ENCODE measurements at places on chromosomes 2 and 18.

DNA sequence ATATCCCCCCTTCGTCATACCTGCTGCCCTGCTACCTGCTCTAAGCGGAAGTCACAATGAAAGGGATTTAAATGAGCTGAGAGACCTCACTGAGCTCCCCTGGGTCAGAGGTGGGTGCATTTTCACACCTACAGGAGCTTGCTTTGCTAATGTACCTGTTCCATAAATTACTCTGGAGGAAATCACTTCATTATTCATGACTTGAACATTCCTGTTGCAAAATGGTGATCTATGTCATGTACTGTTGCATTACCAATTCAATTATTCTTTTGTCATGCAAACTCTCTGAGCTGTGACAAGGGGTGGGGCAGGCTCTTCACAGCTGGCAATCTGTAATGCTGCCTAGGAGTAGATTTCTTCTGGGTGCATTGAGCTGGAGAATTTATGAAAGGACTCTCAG is 761.3 kb downstream of the TSN start:
- no peak for DNase-seq

DNA sequence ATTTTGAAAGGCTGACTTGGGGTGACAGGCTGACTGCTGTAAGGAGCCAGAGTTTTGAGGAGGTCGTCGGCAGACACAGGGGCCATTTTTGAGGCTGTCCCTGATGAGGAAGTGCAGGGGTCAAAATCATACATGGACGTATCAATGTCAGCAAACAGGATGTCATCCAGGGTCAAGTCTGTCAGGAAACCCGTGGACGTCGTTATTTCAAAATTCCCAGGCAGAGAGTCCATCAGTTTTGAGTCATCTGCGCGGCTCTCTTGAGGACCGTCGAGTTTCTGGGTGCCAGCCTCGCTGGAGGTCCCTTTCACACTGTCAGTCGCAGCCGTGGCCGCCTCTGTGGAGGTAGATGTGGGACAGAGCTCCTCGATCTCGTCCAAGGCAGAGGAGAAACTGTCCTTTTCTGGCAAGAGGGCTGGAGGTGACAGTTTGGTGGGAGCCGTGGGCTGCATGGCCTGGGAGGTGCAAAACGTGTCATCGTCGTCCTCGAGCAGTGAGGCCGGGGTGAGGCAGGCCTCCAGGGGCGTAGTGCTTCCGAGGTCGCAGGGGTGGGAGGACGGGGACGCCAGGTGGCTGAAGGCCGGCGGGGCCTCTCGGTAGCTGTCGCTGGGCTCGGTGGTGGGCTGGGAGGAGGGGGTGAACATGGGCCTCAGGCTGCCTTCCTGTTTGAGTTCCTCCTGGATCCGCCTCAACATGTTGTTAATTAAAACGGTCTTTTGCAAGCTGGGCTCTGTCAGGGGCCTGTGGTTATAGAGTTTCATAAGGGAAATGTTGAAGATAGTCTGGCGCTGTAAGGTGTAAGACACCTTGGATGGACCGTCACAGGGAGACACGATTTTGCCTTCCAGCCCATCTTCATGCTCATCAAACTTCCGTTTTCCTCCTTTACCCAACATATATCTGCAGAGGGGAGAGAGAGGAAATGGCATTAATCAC is 17.5 kb downstream of the SERTAD2 start:
- no peak for DNase-seq

DNA sequence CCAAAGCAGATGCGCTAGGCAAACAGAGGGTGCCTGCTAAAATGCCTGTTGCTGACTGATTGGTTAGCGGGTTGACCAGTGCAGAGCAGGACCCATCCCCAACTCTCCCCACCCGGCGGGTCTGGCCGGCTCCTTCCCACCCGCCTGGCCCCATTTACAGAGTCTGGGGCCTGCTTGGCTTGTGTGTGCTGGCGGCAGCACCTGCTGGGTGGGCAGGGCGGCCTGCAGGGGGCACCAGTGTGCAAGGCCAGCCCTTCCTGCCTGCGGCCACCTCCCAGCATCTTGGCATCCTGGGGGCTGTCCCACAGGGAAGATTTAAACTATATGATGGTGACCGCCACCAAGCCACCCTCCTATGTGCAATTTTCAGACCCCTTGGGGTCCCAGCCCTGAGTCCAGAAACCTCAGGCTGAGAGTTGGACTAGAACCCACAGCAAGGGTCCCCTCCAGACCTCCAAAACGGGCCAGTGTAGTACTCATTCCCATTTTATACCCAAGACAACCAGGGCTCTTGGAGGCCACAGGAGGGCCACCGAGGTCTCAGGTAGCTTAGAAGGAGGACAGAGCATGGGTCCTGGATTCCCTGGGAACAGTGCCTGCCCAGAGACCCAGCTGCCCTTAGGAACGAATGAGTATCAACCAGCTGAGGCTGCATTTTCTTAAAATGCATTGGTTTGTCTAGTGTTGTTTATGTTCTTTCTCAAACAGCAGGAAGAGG is 173.6 kb downstream of the SMAD7 start:
- peak; percentile 70 for DNase-seq

DNA sequence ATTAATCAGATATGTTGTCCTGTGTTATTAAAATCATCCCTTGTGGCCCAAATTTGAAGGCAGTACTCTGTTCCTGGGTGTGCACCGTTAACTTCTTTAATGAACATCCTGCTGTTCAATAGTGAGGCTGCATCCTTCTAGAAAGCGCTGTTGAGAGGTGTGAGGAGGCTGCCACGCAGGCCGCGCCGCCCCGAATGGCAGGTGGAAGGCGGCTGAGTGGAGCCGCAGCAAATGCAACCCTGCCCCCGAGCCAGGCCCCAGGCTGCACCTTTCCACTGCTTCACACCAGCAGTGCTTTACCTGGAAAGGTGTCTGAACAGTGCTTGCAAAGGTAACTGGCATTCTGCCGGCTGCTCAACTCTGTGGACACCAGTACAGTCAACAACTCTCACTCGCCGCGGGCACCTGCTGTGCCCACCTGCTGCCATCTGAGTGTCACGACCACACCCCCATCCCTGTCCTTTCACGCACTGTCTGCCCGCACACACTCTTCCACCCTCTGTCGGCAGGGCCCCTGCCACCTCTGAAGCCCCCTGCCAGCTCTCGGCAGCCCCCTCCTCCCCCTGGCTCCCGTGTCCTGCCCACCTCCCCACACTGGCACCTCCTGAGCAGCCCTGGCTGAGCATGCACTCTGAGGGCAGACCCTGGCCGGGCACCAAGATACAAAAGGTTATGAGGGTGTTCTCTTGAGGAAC is 70.9 kb downstream of the ODC1 start:
- no peak for DNase-seq

- no peak for DNase-seq
Observed at GRCh38 chr2:56133931-56134629, 49.7 kb upstream of the CCDC85A start.

GRCh38 chr2:135839713-135840112 is 2.7 kb upstream of the LCT start:
- DNase-seq: no peak

- no peak for DNase-seq
Observed at GRCh38 chr18:51479736-51480135, 282.3 kb upstream of the MEX3C start.

GRCh38 chr2:155665704-155666103 is 666.8 kb downstream of the NR4A2 start:
- DNase-seq: no peak

GRCh38 chr2:211816754-211817153 is 721.8 kb downstream of the ERBB4 start:
- no peak for DNase-seq

DNA sequence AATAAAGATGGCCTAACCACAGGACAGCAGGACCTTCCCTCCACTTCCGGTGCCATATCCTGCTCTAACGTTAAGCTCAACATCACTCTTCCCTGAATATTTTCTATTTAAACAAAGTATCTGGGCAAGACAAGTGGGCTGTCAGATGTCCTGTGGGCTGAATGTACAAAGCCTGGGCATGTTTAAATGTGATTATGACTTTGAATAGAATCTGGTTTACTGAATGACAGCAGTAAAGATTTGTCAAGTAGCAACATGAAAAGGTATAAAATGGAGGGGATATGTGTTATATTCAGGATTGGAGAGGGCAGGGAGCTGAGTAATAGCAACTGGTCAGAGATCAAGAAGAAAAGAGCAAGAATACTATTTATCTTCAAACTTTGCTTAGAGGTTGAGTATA is 540.9 kb downstream of the NRXN1 start:
- no peak for DNase-seq

DNA sequence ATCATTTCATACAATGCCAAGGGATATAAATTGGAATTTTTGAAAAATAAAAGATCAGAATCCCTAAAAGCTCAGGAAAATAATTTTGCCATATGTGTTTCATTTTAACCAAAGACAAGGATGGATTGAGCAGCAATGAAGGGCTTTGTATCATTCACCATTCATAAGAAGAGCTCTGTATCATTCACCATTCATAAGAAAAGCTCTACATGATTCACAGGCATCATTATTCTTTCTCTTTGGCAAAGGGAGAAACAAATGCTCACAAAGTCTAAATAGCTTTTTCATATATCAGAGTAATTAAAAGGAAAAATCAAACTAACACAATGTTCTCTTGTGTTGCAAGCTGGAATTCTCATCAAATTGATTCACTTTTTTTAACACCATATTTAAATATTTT is 169.1 kb upstream of the MC4R start:
- no peak for DNase-seq

- no peak for DNase-seq
Observed at GRCh38 chr2:178295115-178295514, 100.8 kb downstream of the OSBPL6 start.

DNA sequence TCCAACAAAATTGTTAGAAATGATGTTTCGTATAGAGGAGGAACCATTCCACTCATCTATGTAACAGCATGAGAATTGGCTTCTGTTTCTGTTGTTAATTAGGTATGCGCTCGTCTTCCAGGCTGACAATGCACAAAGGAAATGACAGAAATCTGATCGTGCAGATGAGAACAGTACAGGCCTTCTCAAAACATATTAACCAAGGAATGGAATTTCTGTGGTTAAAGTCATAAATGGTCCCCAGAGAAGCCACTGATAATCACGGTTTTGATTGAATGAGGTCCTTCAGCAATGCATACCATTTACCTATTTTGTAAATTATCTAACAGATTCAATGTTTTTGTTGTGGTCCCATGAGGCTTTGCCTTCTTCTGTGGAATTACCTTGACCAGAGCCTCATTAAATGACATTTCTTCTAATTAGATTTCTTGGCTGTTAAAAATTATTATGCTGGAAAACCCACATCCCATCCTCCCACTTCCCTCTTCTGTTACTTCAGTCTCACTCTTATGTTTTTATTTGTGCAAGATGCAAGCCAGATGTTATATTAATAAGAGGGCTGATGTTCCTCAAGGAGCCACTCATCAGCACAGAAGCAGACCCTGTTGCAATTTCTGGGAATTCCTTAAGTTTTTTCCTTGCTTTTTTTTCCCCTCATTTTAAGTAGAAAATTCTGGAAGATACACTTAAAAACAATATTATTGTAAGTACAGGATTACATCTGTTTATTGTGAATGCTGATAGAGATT is 395.8 kb downstream of the PID1 start:
- DNase-seq: peak; percentile 20

DNA sequence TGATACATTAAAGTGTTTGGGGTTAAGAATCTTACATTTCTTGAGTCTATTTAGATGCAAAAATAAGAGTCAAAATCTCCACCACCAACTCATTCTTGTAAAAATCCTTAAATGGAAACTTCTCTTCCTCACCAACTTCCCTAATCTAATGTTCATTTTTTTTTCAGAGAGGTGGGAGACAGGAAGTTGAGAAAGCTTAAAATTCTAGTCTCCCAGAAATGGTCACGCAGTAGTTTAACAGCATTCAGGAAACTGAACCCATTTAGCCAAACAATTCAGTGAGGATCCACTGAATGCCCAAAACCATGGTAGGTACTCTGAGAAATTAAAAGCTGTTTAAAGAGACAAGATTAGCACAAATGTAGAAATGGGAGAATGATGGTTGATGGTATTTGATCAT is 69.0 kb downstream of the TXNL1 start:
- no peak for DNase-seq

- no peak for DNase-seq
Observed at GRCh38 chr2:122478117-122478516, 722.7 kb downstream of the TSN start.

- no peak for DNase-seq
Observed at GRCh38 chr2:111161971-111162370, 41.3 kb downstream of the BCL2L11 start.

DNA sequence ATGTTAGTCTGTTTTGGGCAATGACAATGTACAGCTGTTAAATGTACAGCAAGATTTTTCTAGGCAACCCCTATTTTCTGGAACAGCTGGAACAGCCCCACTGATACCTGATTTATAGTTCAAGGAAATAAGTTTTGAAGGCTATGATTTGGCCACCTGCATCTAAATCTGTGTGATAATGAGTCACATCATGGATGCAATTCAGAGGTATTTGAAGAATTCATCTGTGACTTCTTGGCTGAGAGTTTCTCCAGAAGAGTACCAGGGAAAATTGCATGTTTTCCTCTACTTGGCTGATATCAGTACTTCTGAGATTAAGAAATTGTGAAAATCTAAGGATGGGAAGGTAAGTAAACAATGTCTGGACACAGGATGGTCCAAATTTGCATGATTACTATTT is 40.7 kb upstream of the NT5C1B start:
- no peak for DNase-seq

GRCh38 chr2:14322306-14322705 is 310.2 kb upstream of the LRATD1 start:
- DNase-seq: no peak

GRCh38 chr18:63132819-63133200 is 186.8 kb downstream of the BCL2 start:
- peak; percentile 52 for DNase-seq

DNA sequence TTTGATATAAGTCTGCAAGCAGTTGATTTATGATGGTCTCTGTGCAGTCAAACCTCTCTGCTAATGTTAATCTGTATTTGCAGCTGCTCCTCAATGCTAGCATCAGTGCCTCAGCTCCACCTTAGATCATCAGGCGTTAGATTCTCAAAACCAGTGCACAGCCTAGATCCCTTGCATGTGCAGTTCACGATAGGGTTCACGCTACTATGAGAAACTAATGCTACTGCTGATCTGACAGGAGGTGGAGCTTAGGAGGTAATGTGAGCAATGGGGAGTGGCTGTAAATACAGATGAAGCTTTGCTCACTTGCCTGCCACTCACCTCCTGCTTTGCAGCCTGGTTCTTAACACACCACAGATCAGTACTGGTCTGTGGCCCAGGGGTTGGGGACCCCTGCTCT is 18.4 kb downstream of the RBKS start:
- no peak for DNase-seq

GRCh38 chr2:137020452-137021196 is 255.3 kb downstream of the THSD7B start:
- DNase-seq: no peak

DNA sequence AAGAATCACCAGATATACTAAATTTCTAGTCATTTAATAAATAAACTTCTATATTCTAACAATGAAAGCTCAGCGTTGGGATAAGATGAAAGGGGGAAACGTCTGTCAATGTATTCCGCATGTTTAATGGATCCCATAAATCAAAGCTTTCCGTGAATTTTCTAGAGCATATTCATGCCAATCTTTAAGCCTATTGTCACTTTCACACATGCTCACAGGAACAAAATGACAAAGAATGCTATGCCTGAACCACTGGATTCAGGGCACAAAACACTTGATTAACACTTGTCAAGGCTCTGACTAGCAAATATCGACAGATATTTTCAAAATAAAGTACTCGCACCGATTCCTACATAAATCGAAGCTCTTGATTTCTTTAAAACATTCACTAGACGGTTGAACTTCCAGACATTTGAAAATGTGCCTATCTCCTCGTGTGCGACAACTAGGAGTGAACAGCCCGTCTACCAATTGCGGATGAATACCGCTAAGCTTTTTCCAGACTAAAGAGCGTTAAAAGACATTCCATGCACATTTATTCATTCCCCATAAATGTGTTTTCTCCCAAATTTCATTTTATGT is 1.8 kb downstream of the TLK1 start:
- DNase-seq: peak; percentile 45

- DNase-seq: no peak
Observed at GRCh38 chr2:215435870-215436704, at the start of gene FN1. Gene FN1 (minus strand): TSS chr2:215436068. CDS start chr2:215435802, 266 bp downstream.

All from NCI-H526 (cell line).